Fibroblast of mammary gland (primary cell): ENCODE measurements at places on chromosomes 2 and 18.

DNA sequence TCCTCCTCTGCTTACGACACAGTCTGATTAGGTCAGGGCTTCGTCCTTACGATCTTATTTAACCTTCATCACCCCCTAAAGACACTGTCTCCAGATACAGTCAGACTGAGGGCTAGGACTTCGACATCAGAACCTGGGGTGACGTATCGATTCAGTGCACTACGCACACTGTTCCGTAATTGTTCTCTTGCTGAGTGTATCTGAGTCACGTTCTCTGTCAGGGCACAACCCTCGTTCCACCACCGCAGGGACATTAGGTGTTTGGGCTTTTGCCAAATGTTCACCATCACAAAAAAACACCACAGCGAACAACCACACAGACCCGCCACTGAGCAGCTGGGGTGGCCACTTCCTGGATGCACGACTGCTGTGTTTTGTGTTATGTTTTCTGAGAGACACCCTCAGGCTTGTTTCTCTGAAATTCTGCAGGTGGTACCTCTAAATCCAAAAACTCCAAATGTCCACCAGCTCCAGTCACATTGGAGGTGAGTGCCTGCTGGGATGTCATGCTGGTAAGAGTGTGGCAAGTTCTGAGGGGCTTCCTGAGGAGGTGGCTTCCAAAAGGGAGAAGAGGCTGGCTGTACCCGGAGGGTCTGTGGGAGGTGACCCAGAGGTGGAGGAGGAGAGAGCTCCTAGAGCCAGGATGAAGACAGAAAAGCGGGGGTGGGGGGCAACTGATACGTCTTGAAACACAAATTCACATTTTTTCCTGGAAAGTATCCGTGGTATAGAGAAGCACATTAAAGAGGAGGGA, 66.6 kb downstream of the ADNP2 start:
- no peak for DNase-seq

GRCh38 chr18:77101410-77102258, 30.9 kb downstream of the MBP start:
- peak; percentile 98 for DNase-seq

DNA sequence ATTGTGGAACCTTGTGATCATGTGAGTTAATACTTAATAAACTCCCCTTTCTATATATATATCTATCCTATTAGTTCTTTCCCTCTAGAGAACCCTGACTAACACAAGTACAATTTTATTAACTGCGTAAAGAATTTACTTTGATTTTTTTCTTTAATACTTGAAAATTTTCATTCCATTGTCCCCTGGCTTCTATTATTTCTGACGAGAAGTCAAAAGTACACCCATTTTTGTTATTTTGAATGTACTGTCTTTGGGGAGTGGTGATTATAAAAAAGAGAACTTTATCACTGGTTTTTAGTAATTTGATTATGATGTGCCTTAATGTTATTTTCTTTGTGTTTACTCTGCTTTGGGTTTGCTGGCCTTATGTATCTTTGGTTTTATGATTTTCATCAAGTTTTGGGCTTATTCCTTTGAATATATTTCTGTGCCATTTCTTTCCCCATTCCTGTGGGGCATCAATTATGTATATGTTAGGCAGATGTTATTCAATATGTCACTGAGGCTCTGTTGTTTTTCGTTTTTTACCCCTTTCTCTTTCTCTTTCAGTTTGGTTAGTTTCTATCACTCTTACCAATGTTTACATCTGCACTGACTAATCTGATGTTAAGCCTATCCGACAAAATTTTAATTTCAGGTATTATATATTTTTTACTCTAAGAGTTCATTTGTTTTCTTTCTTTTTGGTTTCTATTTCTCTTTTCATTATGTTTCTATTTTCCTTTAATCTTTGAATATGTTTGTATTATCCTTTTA, 271.4 kb downstream of the CAMKMT start:
- DNase-seq, result no peak

- DNase-seq, result peak; percentile 51
Observed at GRCh38 chr2:48566592-48567310, 36.8 kb downstream of the STON1 start.

GRCh38 chr2:113169002-113169530, 4.7 kb upstream of the PSD4 start:
- DNase-seq, result no peak

GRCh38 chr2:3285901-3286645, 91.5 kb downstream of the EIPR1 start:
- DNase-seq, result no peak

- DNase-seq, result peak; percentile 56
Observed at GRCh38 chr2:71614976-71615766, 161.8 kb downstream of the DYSF start.

DNA sequence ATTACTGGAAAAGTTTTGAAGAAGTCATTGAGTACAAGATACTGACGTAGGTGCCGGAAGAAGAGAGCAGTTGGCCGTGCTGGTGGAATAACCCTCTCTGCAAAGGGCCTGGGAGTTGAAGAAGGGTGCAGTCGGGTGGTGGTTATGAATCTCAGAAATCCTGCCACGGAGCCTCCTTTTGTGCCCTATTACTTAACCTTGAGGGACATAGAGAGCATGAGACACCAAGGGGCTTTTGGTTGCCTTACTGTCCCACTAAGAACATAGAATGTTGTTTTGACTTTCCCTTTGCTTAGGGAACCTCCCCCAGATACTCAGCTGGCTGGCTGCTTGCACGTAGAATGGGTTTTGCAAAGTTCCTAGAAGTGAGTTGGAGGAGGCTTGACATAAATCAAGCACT, 1.3 kb upstream of the CD28 start:
- DNase-seq, result no peak

- peak; percentile 38 for DNase-seq
Observed at GRCh38 chr2:198214114-198214596, 409.8 kb downstream of the PLCL1 start.

- no peak for DNase-seq
Observed at GRCh38 chr2:240726876-240727275, 35.2 kb downstream of the AQP12A start.

GRCh38 chr18:31426871-31427406, 20.6 kb upstream of the DSG3 start:
- DNase-seq, result no peak

DNA sequence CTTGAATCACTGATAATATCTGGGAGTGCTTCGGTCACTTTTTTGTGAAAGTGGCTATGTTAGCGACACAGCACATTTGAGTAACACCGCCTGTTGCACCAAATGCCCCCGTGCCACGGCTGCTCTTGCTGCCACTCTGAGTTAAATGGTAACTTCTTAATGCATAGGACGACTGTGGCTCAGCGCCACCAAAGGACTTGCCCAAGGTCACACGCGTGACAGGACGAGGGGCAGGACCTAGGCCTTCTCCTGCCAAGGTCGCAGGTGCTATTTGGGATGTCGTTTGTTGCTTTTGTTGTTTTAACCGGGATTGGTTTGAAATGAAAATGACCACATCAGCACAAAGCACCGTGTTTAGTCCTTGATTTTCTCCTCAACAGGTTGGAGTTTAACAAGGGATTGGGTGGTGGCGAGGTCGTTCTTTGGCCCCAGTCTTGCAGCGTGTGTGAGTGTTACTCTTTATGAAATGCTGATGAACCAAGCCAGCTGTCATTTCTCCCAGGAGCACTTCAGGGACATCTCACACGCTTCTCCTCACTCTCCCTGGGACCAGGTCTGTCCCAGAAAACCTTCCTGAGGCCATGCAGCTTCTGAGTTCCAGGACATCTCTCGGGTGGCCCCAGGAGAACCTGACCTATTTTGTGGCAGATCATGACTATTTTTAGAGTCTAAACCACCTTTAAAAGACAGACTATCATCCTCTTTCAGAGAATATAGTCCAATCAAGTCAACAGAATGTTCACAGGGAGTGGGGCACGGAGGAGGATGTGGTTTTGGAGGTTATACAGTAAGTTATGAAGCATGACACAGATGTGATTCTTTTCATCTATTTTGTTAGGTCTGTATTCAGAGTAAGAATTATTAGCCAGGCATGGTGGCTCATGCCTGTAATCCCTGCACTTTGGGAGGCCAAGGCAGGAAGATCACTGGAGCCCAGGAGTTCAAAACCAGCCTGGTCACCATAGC, 49.9 kb downstream of the MTCL1 start:
- DNase-seq, result peak; percentile 77

GRCh38 chr2:235803028-235803427, 309.2 kb downstream of the AGAP1 start:
- peak; percentile 29 for DNase-seq

DNA sequence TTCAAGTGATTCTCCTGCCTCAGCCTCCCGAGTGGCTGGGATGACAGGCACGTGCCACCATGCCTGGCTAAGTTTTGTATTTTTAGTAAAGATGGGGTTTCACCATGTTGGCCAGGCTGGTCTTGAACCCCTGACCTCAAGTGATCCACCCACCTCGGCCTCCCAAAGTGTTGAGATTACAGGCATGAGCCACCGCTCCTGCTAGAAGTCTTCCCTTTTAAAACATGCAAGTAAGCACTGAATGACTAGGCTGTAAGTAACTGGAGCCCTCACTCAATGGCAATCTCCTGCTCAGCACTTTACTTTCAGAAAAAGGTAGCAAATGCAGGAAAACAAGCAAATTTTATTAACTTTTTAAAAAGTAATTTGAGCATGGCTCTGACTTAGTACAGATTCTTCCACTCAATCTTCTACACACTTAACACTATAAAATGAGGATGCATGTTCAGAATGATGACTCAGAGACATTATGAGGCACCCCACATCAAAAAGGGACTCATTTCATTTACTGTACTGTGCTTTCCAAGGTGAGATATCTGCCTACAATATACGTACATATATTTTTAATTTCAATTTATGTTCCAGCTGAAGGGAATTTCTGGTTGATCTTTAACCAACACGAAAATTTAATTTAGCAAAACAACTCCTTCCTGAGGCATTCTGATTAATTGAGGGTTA, 6.6 kb upstream of the NCK2 start:
- no peak for DNase-seq
